ENCODE measurements at places on chromosomes 7 and 10.

DNA sequence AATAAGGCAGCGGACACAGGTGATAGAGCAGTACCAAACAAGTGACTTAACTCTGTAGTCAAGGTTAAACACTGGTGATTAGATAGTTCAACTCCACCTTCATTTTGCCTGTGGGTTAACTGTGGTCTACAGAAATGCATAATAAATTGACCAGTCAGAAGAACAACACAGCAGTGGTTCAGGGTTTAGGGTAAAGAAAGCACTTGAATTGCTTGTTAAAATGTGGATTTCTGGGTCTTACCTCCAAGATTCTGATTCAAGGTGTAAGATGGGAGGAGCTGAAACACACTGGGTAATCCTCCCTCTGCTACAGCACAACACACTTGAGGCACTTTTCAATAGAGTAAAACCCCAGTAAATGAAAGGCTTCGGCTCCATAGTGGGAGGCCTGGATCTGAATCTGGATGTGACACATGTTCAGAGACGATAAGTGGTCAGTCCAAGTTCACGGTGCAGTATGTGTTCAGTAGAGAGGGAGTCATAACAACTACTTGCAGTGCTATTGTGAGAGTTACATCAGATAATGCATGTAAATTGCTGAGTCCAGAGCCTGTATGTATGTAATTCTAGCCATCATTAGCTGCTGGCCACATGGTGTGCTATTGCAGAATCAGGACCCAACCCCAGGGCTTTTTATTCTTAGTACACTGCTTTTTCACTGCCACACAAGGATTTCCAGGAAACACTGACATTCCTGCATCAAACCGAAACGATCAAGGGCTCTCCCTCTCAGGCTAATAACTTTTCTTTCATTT lies 141.7 kb downstream of the SORCS1 start:
- DNase-seq = no peak

DNA sequence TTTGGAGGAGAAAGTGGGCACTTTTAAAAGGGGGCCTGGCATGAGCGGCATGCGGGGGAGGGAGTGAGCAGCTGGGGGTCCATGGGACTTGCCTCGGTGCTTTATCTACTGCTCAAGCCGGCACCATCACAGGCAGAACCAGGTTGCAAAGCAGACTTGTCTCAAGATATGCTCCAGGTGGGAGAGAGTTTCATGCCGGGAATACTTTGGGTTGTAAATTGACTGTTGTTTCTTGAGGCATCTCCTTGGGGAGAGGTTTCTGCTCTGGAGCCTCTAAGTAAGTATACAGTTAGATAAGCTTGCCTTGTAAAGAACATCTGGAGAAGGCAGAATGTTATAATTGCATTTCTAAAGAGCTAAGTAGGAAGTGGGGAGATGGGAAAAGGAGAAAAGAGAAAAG lies 42.8 kb upstream of the PRKCQ start:
- DNase-seq = no peak

- DNase-seq = no peak
Measured at GRCh38 chr10:52261362-52261761, 52.7 kb upstream of the DKK1 start.

DNA sequence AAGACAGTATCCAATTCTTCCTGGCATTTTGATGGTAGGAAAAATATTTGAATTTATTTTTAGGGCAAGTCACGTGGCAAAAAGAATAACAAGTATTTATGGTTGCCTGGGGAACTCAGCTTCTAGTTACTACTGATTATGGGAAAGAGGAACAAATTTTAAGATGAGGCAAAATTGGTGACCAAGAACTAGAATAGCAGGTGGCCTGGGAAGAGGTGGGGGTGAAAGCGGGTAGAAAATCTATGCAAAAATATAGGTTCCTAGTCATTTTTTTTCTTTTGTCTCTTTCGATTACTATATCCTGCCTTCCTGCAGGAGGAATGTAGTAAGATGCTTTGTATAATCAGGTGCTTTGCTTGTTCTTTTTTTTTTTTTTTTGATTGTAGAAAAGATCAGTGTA lies 27.8 kb downstream of the ENTPD1 start:
- no peak for DNase-seq

DNA sequence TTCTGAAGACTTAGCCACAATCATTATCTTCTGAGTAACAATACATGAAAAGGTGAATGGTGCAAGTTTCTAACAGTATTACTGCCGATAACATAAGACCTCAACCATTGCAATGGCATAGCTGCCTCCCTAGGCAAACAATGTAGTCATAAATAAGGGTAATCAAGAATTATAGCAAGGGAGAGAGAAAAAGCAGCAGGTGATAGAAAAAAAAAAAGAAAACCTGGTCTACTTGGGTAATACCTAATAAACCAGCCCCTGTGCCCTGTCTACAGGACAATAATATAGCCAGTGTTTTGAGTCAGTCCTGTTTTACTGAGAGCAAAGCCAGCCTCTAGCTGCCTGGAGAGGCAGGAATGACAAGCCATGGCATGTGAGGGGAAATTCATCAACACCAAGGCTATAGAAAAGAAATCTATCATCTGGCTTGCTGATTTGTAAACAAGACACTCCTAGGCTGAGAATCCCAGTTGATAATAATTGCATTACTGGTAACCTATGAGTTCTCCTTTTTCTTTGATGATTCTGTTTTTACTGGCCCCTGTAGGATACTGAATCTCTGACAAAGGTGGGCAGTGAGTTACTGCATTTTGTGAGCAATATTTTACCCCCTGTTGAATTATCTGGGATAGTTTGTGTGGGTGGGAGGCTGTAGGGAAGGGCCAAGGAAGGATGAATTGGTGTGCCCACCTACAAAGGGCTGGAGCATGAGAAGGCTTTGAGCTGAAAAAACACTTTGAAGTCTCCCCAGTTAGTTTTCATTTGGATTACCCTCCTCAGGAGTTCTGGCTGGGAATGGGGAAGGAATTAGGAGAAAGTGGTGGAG lies 1.7 kb upstream of the WEE2 start:
- DNase-seq = no peak

- DNase-seq = peak; percentile 72
Measured at GRCh38 chr10:75430000-75430763, 1.2 kb upstream of the LRMDA start.

Data from hematopoietic multipotent progenitor cell treated with erythropoietin and hydrocortisone succinate and interleukin-3 and kit ligand, for 6 days (in vitro differentiated cells).